Activated CD8-positive, alpha-beta memory T cell treated with anti-CD3 and anti-CD28 coated beads, Interleukin-2, amount 50 U/mL, for 4 hours (primary cell): ENCODE measurements at places on chromosomes 5 and 9.

DNA sequence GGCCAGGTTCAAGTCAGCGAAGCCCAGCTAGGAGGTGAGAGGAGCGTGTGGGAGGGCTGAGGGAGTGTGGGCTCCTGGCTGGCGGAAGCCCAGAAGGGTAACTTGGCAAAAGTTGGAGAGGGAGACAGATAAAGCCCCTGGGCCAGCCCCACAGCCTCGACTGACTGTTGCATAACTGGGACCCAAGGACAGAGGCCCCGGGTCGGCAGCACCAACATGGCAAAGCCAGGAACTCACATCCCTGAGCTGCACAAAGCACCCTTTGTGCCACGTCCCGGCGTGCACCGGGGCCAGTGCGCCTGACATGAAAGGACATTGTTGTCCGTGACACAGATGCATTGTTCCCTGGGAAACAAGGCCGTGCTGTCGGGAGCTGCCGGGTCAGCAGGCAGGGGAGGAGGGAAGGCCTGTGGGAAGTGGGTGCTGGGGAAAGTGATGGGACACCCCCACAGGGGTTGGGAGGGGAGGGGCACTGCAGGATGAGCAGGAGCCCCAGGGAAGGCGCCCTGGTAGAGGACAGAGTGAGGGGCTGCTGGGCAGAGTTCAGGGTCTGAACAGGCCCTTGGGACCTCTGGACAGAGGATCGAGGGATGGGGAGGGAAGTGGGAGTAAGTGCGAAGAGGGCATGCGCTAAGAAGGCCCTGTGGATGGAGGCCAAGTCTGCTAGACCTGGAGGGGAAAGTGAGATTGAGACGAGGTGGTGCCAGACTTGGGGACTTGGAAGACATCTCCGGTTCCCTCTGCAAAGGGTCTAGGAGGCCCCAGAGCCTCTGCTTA lies 13.0 kb upstream of the DPM2 start:
- no peak for DNase-seq

- DNase-seq, result peak; percentile 46
Measured at GRCh38 chr5:149959406-149960236, 937 bp upstream of the SLC26A2 start.

GRCh38 chr5:6412811-6413210 lies 34.5 kb upstream of the MED10 start:
- no peak for DNase-seq

- no peak for DNase-seq
Measured at GRCh38 chr9:117451311-117451710, 36.5 kb upstream of the ASTN2 start.

GRCh38 chr9:5392285-5392684 lies 45.4 kb downstream of the PLGRKT start:
- no peak for DNase-seq

GRCh38 chr5:123937230-123937629 lies 425.3 kb downstream of the CSNK1G3 start:
- no peak for DNase-seq

- DNase-seq, result no peak
Measured at GRCh38 chr9:121823451-121824169, 172.2 kb downstream of the DAB2IP start.

DNA sequence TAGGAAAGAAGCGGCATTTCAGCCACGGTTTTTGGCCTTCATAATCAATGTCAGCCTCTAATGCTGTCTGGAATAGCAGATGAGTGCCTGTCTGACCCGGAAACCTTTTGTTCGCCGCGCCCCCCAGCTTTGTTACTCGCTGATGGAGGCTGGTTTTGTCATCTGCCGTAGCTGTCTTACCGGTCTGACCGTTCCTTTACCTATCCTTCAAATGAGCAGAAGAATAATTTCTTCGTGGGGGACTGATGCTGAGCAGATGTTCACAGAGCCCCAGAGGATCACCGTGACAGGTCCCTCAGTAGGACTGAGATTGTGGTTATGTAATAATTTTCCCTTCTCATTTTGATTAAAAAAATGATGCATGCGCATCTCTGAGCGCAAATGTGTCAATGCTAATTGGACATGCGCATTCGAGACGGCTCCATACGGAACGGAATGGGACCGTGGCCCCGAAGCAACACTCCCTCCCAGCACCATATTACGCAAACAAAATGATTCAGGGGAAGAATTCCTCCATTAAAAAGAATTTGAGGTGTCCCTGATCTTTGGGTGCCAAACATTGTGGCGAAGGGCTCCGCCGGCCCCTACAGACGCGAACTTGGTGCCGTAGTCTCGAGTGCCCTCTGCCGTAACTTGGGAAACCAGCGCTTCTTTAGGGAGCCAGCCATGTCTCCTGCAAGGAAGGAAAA lies 27.6 kb downstream of the TLX3 start:
- no peak for DNase-seq

- no peak for DNase-seq
Measured at GRCh38 chr5:69492923-69493395, 369 bp downstream of the OCLN start.

DNA sequence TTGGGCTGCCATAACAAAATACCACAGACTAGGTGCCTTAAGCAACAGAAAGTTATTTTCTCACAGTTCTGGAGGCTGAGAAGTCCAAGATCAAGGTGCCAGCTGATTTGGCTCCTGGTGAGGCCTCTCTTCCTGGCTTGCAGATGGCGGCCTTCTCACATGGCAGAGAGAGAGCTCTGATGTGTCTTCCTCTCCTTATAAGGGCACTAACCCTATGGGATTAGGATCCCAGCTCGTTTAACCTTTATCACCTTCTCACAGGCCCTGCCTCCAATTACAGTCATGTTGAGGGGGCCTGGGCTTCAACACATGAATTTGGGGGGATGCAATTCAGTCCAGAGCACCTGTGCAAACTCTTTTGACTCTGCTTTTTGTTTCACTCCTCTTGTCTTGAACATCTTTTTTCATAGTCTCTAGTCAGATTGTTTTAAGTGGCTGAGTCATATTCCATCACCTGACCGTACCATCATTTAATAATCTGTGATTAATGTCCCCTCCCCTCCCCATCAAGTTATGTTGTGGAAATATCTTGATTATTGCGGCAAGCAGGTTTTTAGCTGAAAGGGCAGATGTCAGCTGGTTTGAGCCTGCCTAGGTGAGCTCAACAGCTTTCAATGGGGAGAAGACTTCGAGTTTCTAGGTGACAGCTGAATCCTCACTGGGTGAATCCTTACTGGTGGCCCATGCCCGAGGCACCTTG lies 61.8 kb downstream of the NDFIP1 start:
- DNase-seq, result no peak

GRCh38 chr5:107878661-107879060 lies 207.9 kb upstream of the EFNA5 start:
- no peak for DNase-seq

DNA sequence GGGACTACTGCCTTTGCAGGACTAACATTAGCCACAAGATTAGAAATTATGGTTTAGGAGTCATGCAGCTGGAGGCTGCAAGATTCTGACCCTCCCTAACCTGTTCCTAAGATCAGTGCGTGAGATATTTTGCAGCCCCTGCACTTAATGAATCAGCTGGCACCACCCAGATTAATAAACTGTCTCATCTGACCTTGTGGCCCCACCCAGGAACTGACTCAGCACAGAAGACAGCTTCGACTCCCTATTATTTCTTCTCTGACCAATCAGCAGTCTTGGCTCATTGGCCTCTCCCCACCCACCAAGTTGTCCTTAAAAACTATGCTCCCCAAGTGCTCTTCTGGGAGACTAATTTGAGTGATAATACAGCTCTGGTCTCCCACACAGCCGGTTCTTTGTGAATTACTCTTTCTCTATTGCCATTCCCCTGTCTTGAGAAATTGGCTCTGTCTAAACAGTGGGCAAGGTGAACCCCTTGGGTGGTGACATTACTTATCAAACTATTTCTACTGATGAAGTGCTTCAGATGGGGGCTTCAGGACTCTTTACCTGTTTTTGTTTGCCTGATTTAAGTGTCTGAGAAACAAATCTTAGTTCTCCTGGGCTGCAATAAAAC lies 17.0 kb downstream of the CTSL start:
- DNase-seq, result no peak

- no peak for DNase-seq
Measured at GRCh38 chr5:142725231-142726187, 39.6 kb upstream of the FGF1 start.

DNA sequence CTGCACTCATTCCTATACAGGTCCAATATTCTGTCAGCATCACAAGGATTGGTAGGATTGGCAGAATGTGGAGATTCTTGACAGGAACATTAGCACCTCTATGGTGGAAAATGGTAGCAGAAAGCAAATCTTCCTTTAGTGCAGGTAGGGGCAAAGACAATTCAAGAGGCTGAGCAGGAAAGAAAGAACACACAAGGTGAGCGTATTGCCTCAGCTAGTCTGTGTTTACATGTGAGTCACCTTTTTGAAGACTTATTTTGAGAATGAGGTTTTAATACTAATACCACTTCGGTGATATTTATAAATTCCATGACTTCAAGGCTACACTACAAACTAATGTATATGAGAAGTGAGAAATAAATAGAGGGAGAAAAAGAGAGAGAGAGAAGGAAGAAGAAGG lies 717.0 kb downstream of the BRINP1 start:
- no peak for DNase-seq

DNA sequence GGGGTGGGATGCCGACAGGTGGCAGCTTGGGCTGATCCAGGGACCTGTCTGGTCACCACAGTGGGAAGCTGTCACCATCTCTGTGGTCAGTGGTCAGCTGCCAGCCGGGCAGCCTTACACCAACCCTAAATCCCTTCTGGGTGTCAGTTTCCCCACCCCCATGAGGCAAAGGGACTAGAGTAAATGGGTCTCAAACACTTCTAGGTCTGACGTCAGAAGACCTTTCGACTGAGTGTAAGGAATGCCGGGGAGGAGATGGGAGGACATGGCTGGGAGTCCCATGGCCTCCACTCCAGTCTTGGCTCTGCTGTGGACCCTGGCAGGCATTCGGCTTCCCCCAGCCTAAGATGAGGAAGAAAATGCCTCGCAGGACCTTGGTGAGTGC lies 40.3 kb upstream of the SLC25A51 start:
- no peak for DNase-seq

GRCh38 chr9:31347082-31347617 lies 1037.3 kb upstream of the ACO1 start:
- no peak for DNase-seq

DNA sequence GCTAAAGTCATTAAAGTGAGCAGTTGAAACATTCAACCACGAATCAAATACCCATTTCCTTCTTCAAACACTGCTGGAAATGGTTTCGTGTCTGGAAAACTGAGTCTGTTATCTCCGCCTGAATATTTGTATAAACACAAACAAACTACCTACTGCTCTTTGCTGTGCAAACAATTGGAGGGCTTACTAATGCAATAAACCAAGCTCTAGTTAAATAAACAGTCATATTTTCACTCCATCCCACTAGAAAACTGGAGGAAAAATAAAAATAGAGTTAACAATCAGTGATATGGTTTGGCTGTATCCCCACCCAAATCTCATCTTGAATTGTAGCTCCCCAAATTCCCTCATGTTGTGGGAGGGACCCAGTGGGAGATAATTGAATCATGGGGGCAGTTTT lies 397.6 kb downstream of the RASEF start:
- DNase-seq, result no peak

DNA sequence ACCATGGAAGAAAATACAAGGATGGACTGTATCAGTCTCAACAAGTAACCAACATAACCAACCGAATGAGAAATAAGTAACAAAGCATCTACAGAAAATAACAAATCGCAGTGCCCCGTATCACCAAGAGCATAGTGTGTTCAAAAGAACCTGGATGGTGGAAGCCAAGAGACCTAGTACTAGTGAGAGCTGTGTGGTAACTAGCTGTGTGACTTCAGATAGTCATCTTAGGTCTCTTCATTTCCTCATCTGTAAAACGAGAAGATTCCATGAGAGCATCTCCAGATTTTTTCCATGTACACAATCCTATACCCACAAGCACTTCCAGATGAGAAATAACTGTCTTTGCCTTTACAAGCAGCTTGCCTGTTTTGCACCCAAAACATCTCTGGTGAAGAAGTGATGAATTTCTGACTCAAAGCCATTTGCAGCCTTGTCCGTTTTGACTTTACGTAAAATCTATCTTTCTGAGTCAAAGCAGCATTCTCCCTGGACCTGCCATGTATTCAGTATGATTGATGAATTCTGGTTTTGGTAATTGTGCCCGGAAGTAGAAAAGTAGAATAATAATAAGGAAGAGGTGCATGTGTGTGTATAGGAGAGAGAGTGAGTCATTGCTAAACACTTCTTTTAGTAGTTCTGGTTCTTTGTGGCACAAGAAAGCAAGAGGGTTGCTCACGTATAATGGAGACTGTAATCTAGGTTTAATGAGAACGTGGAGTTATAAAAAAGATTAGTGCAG lies 41.0 kb downstream of the AOPEP start:
- DNase-seq, result no peak
